Fibroblast of the conjunctiva (primary cell): ENCODE measurements at places on chromosomes 4 and X.

DNA sequence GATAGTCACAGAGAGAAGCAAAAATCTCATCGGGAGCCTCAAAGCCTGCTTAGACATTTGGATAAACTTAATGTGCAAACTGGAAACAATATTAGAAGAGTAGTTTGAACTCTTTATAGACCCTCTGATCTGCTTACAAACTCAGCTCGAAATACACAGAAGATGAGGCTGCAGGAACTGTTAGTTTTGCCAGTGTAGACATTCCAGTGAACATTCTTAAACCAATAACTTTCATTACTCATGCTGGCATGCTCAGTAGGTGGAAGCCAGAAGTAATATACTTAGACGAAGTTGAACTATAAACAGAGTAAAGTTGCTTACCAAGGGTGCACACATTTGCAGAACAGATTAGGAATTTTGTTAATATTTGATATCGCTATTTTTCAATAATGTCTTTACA lies 303.5 kb downstream of the ANKRD50 start:
- DNase-seq = no peak

DNA sequence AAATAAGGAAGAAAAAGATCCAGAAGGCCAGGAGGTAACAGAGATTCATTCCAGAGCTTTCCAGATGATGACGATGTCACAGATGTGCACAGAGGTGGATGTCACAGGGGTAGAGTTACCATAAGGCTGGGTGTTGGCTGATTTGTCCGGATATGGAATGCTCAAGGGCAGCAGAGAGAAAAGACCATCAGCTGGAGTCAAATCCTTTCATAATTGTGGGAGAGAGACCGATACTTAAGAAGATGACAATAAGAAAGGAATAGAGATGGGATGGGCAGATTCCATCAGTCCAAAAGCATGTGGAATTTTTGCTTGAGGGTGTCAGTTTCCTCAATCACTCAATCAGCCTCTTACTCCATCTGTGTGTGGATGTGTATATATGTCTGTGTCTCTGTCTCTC lies 150.4 kb downstream of the CENPC start:
- DNase-seq = no peak

- no peak for DNase-seq
Measured at GRCh38 chr4:140704964-140705363, 51.2 kb downstream of the TBC1D9 start.

DNA sequence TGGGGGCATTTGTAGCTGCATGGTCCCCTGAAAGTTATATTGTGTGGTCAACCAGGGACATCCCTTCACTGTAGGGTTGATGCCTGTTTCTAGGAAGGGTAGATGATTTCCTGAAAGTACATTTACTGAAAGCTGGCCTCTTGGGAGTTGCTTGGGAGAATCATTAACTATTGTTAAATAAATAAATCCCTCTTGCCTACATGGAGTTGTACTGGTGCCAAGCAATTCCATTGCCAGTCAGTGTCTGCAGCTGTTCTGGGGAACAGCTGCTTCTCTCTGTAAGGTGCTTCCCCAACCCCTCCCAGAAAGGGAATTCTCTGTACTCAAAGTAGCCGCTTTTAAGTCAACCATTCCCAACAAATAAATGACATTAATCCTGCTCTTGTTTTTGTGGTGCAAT lies 51.1 kb downstream of the C4orf51 start:
- DNase-seq = no peak

GRCh38 chr4:147658501-147658900 lies 25.5 kb downstream of the PRMT9 start:
- no peak for DNase-seq

DNA sequence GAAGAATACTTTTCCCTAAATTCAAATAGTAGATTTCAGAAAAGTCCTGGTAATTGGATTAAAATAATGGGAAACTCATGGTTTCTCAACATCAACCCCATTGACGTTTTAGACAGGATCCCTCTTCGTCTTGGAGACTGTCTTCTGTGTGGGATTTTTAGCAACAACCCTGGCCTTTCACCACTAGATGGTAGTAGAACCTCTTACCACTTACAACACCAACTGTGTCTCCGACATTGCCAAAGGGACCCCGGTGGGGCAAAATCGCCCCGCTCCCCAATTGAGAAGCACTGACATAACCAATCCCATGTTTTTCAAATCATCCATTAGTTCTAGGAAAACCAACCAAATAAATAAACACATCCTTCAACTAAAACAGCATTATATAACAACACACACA lies 16.9 kb upstream of the ANOS1 start:
- DNase-seq = peak; percentile 8
